NCI-H2107 (cell line): ENCODE measurements at places on chromosomes 2 and 18.

GRCh38 chr18:34084635-34085034 lies 140.1 kb downstream of the NOL4 start:
- no peak for DNase-seq

DNA sequence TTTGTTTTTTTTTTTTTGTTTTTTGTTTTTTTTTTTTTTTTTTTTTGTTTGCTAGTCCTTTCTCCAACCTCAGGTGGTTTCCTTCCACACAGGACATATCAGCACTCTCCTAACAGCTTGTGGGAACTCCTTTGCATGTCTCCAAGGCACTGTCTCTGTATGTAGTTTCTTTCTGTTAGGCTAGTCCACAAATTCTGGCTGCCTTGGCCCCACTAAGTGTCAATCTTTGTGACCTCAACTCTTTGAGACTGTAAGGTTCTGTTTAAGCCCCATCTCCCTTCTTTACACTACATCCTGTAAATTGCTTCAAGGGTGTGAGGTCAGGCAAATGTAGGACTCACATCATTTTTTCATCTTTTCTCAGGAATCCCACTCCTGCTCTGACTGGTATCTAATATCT lies 85.1 kb downstream of the NCOA1 start:
- no peak for DNase-seq

DNA sequence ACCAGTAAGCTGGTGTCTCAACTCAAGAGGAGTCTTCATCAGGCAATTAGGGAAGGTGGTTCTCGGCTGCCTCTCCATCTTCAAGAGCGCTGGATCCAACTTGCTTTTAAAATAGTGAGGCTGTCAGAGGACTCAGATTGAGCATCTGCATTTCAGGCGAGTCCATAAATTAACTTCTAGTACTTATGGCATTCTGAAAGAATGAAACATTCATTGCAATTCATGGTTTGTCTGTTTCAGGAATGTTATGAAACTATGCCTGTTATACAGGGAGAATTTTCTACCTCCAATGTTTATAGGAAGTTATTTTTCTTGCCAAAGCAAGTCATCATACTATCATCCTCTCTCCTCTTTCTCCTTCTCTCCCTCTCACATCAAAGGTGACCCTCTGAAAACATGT lies 883.2 kb downstream of the SLC4A3 start:
- no peak for DNase-seq

DNA sequence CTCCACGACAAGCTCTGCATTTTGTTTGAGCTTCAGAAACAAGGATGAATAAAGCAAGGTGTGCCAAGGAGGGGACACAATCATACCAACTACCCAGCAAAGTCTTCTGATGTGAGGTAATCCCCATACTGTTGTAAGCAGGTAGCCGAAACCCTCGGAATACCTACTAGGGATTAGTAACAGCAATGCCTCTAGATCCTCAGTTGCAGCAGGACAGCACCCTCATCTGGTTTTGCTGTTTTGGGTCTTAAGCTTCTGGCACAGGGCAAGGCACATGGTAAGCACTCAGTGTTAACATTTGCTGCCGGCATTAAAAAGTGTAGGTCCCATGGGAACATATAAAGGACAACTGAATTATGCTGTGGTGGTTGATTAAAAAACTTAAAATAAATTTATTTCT lies 16.0 kb upstream of the LINC00305 start:
- no peak for DNase-seq

DNA sequence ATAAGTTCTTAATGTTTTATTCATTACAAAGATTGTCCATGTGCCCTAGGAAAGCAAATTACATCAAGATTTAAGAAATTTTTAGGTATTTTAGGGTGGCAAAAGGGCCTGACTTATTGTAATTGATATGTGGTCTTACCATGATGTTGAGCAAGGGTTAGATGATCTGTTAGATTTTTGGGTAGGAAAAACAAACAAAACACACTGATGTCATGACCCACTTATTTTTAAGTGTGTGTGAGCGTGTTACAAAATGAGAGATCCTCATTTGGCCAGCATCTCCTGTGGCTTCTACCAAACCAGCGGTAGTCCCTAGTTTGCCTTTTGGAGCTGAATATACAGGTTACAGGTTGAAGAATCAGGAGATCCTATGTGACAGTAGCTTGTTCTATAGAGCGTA lies 89.8 kb upstream of the ITGB6 start:
- DNase-seq, result no peak

DNA sequence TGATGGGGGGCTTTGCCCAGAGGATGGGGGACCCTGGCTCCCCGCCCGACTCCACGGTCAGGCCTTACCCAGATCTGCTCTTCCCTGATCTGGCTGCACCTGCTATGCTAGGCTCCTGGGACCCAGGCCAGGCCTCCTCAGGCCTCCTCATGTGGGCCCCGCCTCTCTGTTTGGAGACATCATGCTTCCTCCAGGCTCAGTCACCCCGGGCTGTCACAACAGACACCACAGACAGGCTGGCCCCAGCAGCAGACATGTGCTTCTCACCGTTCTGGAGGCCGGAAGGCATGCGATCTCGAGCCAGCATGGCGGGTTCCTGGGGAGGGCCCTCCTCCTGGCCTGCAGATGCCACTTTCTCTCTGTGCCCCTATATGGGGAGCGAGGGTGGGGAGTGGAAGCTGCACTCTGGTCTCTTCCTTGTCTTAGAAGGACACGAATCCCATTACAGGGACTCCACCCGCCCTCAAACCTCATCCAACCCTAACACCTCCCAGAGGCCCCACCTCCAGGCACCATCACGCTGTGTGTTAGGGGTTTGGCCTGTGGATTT lies 10.8 kb upstream of the NEU4 start:
- no peak for DNase-seq

- DNase-seq, result no peak
Measured at GRCh38 chr2:69168950-69169654, 156.1 kb downstream of the ANTXR1 start.

DNA sequence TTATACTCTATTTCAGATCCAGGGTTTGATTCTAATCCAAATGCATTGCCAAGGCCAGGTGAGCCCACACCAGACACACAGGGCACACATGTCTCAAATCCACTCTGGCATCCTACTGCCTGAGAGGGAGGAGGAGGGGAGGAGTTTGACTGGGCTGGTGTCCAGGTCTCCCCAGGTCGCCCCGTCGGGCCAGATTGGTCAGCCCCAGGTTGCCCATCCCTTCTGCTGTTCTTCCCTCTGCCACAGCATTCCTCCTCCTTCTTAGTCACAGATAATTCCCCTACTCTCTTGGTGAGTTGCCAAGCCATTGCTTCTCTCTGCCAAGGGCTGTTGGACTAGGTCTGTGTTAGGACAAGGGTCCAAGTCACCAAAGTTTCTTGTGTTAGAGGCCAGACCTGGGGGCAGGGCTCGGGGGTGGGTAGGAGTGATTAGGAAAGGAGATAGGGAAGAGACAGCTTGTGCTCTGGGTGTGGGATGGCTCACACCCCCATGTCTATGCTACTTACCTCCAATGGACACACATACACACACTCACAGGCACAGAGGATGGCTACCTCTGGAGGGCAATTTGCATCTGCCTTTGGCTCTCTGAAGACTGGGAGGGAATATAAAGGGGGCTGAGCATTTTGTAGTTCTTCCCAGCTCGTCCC lies 2.5 kb upstream of the EGR4 start:
- no peak for DNase-seq

DNA sequence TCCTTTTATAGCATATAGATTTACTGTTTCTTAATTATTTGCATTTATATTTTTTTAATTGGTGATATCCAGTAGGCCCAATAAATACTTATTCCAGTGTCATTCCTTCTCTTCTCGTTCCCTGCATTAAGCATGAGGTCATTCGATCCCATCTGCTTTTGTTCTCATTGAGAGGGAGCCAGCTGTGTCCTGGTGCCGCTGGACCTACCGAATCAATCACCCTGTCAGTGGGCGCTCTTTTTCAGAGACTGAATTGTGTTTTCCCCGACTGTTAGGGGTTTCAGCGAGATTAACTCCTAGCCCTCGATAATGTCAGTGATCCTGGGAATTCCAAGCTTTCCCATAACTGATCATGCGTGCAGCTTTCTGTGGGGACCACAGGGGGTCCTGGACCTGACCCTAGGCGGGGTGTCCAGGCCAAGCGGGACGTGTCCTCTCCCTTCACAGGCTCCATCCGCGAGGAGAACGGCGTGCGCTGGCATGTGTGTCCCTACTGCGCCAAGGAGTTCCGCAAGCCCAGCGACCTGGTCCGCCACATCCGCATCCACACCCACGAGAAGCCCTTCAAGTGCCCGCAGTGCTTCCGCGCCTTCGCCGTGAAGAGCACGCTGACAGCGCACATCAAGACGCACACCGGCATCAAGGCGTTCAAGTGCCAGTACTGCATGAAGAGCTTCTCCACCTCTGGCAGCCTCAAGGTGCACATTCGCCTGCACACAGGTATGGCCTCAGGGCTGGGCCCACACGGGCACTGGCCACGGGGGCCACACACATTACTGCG lies 72.4 kb downstream of the ZNF236 start:
- DNase-seq, result no peak

- DNase-seq, result no peak
Measured at GRCh38 chr18:51498085-51498855, 300.8 kb upstream of the MEX3C start.

DNA sequence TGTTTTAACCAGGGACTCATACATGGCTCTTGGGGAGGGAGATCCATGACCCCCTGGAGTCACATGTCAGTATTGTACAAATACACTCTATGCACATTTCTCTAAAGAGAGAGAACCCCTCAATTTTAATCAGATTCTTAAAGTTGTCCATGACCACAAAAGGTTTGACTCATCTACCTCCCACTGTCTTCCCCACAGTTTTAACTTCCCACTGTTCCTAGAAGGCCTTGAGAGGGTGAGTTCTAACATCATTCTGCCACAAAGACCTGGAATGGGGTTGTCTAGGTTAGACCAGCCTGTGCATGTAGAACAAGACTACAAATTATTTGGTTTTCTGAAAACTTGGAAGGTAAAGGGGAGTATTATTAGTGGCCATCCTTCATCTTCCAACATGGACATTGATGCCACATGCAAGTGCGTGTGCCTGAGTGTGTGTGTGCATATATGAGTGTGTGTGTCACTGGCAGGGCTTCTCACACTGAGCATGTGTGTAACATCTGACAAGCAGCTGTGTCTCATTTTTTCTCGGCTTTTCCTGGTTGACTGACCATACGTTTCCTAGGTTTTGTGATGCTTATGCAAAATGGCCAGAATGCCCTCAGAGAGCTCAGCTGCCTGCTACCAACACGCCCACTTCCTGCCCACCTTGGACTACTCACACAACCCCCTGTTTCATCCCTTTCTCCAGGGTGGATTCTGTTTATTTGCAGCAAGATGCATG lies 94.6 kb upstream of the LGALSL start:
- no peak for DNase-seq

DNA sequence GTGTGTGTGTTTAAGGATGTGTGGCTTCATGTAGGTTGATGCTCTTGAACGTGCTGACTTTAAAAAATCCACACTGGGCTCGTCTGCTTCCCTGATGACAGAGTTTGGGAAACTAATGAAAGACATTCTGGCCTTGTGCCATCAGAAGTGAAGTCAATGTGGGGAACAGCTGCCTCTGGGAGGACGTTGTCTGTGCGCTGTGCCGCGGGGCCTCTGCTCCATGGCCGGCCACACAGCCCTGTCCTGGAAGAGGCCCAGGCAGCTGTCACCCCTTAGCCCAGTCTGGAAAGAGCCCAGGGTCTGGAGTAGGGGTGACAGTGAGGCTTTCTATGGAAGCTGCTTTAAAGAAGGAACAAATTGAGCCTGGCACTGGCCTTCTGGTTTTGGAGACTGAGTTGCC lies 155.8 kb downstream of the SH3RF3 start:
- no peak for DNase-seq

- DNase-seq, result no peak
Measured at GRCh38 chr2:220562375-220563140, 935.1 kb downstream of the SLC4A3 start.

DNA sequence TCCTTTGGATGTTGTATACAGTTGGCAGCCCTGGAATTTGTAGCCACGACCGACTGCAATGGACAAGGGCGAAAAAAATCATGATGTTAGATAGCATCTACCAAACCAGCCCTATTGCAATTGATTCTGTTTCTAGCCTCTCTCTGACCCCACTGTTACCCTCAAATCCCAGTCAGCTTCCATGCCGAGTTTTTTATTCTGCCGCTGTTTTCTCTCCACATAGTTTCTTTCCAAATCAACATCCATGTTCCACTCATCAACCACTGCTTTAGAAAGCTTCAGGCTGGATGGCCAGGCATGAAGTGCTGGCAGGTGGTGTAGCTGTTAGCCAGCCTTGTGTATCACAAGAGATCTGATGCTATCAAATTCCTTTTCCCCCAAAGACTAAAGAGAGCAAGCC lies 272.8 kb downstream of the FIGN start:
- DNase-seq, result no peak

DNA sequence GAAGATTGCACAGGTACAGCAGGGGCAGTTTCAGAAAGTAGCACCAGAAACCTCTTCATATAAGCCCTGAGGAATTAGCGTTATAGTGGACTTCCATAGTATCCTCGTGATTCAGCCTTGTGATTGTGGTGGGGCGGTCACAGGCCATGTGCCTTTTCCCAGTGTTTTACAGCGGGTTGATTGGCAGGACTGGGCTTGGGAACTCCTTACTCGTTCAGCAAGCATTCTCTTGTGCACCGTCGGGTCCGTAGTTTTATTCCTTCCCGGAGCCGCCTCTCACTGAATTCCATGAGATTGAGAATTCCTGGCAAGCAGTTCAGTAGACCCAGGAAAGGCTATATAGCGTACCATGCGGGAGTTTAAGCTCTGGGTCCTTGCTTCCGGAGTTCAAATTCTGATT lies 5.2 kb downstream of the COPS8 start:
- DNase-seq, result no peak

GRCh38 chr18:11387880-11388279 lies 221.5 kb upstream of the SLC35G4 start:
- DNase-seq, result no peak

- DNase-seq, result no peak
Measured at GRCh38 chr2:72010647-72011369, 136.9 kb downstream of the CYP26B1 start.

DNA sequence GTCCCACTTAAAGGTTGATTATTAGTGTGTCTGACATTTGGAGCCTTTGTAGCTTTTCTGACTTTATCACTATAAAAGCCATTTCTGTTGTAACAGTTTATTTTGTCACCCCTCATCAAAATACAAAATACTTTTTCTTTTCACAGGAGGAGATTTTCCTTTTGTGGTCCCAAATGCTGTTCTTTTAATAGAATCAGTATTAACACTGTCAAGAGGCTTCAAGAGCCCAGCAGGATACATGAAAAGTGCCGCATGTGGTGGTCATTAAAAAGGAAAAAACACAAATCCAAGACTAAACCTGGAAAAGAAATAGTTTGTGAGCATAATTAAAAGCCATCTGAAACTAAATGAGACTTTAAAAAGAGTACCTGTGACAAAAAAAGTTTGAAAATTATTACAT lies 515.7 kb downstream of the DCDC2C start:
- DNase-seq, result no peak

GRCh38 chr2:205731583-205731981 lies 49.3 kb downstream of the NRP2 start:
- no peak for DNase-seq

DNA sequence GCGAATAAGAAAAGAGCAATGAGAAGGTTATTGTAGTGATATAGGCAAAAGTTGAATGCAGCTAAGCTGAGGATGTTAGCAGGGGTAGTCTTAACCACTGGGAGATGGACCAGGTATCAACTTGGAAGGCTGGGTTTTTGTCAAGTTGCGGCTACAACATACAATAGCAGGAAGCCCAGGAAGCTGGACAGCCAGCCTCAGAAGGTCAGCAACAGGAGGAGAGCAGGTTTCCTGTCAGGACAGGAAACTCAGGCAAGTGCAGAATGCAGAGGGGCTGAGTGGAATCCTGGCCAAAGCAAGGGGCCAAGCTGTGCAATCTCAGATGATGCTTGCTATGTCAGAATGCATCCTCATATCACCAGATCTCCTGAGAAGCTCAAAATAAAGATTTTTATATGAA lies 530.0 kb upstream of the ID2 start:
- no peak for DNase-seq
